ENCODE measurements at places on chromosomes 3 and 15.

DNA sequence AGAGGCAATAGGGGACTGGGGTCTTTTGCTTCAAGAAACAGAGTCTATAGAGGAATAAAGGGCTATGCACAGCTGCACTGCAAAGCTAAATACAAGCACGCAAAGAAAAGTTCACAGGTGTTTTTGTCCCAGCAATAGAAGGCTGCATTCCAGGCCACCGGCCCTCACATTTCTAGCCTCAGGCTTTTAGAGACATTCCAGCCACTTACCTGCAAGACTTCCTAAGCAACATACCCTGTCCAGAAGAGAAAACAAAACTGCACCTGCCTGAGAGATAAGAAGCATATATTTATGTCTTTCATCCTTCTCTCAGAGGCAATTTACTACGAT lies 220.5 kb downstream of the OPA1 start:
- DNase-seq: no peak

GRCh38 chr3:22451501-22451900 lies 700.5 kb upstream of the ZNF385D start:
- DNase-seq: no peak

DNA sequence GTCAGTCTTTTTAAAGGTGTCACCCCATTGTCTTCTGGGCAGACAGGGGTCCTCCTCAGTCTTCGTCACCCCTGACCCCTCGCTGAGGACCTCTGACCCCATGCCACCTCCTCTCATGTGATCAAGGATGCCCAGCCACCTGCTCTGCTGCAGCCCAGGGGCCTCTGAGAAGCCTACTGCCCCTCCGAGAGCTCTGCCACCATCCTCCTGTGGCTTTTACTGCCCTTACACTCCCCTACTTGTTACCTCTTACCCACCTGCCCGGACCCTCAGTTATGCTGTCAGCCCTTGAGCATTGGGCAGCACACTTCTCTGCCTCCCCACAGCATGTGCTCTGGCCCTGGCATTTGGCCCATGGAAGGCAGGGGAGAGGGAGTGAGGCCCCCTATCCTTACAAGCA lies 123.2 kb downstream of the LRRK1 start:
- no peak for DNase-seq

DNA sequence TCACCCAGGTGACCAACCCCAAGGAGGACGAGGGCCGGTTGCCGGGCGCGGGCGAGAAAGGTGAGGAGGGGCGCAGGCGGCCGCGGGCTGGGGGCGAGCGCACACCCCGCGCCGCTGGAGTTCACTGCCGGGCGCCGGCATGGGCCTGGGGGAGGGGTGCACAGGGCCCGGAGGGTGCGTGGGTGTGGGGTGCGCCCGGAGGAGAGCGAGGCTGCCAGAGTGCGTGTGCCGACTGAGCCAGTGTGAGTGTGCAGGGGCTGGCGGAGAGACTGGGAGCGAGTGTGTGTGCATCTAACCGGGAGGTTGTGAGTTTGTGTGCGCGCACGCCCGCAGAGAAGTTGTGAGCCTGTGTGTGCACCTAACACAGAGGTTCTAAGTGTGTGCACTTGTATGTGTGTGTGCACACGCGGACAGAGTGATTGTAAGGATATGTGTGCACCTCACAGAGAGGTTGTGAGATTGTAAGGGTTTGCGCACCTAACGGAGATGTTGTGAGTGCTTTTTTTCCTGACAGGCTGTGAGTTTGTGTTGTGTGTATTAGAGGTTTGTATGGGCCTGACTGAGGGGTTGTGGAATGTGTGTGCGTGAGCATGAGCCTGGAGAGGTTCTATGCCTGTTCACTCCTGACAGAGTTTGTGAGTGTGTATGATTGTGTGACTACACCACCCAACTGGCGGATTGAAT lies 681 bp downstream of the CTDSPL start:
- peak; percentile 57 for DNase-seq

- DNase-seq: no peak
These were observed 213.6 kb downstream of the FEZF2 start for GRCh38 chr3:62159709-62160092.

GRCh38 chr3:123884203-123884831 lies at the start of gene MYLK:
TSS of gene MYLK (minus strand) at chr3:123884332. CDS start at chr3:123793841, 90,491 bp downstream.
- no peak for DNase-seq

DNA sequence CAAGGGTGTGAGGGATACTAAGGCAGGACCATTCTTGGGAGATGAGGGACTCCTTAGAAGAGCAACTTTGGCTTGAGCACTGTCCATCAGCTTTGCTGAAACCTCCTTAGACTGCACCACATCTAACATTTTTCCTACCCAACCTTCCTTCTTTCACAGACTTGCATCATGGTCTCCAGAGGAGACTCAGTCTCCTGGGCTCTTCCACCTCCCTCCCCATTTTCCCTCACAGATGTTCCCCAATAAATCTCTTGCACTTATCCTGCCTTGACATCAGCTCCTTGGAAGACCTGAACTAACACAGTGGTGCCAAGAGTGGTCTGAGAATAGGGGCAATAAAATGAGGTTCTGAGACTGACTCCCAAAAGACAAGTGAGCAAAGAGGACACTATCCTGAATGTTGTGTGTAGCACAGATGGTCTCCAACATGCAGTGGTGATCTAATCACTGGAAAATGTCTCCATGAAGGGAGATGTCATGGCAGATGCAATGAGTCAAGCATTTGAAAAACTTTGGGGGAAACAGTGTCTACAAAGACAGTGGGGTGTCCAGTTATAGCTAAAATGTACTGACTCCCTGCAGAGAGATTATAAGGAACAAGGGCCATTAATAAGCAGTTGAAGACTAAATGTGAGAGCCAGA lies 26.0 kb upstream of the BOC start:
- DNase-seq: no peak

- DNase-seq: no peak
These were observed 34.5 kb upstream of the OTOL1 start for GRCh38 chr3:161462138-161462537.

- DNase-seq: no peak
These were observed 188.9 kb upstream of the MEIS2 start for GRCh38 chr15:37289109-37289765.

DNA sequence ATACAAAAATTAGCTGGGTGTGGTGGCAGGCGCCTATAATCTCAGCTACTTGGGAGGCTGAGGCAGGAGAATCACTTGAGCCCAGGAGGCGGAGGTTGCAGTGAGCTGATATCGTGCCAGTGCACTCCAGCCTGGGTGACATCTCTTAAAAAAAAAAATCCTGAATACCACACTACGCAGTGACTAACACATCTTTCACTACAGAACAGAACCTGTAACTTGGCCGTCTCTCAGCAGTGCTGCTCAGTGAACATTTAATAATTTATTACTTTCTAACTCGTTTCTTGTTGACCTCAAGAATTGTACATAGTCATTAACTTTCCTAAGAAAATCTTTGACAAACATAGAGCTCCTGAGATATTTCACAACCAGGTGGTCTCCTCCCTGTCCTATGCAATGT lies 3.8 kb downstream of the GREM1 start:
- DNase-seq: no peak

GRCh38 chr3:9111866-9112265 lies 137.6 kb downstream of the SRGAP3 start:
- no peak for DNase-seq

GRCh38 chr3:194381460-194381875 lies 11.9 kb upstream of the LRRC15 start:
- no peak for DNase-seq

- no peak for DNase-seq
These were observed 1.6 kb downstream of the C15orf39 start for GRCh38 chr15:75203017-75203907.

DNA sequence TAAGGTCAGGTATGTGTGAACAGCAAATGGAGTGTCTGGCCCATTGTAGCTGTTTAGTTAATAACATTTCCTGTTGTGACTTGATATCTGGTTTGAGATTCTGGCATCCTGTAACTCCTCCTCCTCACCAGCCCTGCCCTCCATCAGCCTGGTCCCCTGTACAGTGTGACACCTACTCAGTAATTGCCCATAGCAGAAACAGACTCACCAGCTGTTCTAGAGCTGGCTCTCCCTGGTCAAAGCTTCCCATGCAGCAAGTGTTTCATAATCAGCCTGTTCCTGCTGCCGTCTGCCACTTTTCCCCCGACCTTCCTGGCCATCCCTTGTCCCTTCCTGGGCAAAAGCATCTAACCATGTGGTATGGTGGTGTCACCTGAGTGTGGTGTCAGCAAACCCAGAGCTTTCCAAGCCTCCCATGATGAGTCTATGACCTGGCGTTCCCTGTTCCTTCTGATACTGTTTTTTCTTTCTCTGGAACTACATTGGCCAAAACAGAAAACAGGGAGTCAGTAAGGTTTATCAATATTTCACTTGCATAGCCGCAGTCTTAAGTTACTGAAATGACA lies 55.4 kb downstream of the B3GALNT1 start:
- no peak for DNase-seq

DNA sequence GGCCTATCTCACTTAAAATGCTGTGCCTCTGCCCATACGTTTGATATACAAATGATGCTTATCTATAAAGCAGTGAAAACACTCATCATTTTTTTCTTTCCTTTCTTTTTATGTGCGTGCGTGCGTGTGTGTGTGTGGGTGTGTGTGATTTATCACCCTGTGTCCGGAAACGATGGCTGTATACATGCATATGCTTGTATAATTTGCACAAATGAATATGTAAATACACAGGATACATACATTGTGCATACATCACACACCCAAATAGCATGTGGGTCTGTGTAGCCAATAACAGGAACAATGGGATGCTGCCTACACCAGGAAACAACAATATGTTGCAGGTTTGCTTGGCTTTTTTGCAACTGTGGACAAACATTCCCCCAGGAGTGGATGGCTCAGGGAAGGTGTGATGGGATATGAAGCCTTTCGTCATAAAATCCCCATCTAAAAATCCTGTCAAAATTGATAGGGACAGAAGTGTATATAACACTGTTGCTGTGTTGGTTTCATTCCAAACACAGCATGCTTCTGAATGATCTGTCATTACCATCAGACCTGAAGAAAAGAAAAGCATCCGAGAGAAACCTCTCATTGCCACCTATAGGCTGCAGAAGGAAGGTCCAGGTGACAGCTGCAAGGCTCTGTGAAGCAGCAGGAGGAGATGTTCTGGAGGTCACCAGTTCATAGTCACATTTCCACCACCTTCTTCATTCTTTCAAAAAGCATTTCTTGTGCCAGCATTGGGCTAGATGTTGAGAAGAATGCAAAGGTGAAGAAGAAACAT lies 503.9 kb upstream of the NR2F2 start:
- no peak for DNase-seq

- no peak for DNase-seq
These were observed 168.0 kb upstream of the MLF1 start for GRCh38 chr3:158403013-158403412.

- DNase-seq: no peak
These were observed 21.4 kb downstream of the ARHGEF26 start for GRCh38 chr3:154142608-154143007.

DNA sequence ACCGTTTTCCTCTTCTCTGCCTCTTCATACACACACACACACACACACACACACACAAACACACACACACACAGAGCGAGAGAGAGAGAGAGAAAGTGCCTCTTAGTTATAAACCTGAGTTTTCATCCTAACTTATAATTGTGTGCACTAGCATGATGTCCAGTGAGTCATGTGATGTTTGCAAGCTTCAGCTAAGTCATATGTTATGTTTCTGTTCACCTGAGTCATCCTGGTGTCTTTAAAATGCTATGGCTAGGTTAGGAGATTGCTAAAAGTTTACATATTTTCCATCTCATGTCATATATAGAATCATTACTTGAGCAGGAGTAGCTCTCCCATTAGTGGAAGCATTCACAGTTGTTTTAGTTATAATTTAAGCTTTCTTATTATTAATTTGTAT lies 155.8 kb downstream of the EPHA6 start:
- no peak for DNase-seq

DNA sequence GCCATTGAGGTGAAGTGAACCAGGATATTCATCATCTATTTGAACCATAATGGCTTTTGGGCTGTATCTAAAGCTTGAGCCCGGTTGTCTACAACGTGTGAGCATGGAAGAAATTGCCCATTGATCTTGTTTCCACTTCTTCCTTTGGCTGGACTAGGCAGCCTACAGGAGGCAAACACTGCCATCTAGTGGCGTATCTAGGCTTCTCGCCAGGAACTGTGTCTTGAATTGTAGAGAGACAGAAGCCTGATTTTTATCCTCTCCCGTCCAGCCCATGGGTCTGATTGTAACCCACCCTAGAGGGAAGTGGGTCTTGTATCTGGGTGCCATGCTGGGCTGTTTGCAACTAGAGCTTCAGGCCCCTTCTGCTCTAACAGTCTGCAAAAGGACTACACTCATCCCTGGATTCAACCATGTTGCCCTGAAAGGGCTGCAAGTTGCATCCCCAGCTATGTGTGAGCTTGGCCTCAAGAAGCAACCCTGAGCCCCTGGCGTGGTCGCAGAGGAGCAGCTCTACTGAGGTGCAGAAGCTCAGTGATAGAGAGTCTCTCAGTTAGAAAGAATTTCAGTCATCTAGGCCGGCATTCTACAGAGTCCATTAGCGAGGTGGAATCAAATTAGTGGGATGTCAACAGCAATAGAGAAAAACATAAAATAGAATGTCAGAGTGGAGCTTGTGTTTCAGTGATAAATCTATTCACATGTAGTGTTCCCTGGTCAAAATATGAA lies 170.2 kb upstream of the UMPS start:
- peak; percentile 35 for DNase-seq

DNA sequence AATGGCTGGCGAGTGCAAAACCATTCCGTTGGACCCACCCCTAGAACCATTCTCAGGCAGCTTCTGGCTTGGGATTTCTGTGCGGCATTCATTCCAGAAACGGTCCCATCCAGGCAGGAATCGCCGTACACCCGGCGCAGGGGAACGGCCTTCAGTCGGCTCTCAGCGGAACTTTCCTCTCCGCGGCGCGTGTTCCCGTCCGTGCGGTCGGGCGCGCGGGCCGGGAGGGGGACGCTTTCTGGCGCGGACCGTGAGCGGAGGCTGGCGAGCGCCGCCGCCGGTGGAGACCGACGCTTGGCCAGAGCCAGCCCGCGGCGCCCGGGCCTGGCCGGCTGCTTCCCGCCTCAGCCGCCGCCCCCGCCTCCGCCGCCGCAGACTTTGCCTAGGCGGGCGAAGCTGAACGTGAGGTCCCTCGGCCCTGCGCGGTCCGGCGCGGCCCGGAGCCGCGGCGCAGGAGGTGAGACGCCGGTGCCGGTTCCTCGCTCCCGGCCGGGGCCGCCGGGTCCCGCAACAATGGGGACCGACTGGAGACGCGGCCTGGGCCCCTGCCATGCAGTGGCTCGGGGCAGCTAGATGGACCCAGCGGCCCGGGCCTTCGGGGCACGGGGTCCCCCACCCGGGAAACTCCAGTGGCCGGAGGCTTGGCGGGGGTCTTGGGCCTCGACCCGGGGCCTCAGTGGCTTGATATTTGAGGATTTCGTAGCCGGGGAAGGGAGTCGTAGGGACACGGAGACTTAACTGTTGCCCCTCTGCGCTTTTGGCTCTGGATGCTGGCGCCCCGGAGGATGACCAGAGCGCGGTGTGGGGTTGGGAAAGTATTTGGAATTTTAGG lies at the start of gene RAD54L2:
RAD54L2 (plus strand) TSS at position 261 of the 832 bp plus-strand sequence. CDS start 51,702 bp downstream, outside the sequence.
- DNase-seq: peak; percentile 62

- DNase-seq: no peak
These were observed 519.8 kb upstream of the GOLIM4 start for GRCh38 chr3:168615493-168616020.

All from stimulated activated CD4-positive, alpha-beta T cell treated with anti-CD3 and anti-CD28 coated beads, Interleukin-2, amount 100 ng/mL, for 4 hours (primary cell).